ENCODE measurements at places on chromosomes 11 and 22.

GRCh38 chr22:29772170-29772641 lies 5.0 kb downstream of the UQCR10 start:
- DNase-seq: no peak

- DNase-seq: peak; percentile 83
Measured at GRCh38 chr11:67613960-67614715, 7.4 kb downstream of the NDUFV1 start.

DNA sequence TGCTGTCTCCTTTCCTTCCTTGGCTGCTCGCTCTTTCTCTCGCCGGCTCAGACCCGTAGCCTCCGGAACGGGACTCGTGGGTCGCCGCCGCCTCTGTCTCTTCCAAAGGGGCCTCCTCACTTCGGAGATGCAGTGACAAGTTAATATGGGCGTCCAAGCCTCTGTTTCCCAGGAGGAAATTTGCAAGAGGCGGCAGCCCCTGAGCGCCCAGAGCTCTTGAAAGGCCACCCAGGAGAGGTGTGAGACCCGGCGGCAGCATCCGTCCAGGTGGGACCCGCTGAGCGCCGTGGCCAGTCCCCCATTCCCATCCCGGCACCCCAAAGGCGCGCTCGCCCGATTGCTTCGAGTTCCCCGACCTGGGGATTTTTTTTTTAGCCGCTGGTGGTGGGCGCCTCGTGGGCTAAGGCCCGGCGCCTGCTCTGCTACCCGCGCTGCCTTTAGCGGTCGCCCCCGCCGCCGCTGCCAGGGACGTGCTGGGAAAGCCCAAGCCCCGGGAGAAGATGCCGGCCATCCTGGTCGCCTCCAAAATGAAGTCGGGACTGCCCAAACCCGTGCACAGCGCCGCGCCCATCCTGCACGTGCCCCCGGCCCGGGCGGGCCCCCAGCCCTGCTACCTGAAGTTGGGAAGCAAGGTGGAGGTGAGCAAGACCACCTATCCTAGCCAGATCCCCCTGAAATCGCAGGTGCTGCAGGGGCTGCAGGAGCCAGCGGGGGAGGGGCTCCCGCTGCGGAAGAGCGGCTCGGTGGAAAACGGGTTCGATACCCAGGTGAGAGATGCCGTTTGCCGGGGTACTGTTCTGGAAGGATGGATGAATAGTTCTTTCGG lies 772 bp downstream of the NAV2 start:
- DNase-seq: no peak

- DNase-seq: no peak
Measured at GRCh38 chr11:15675683-15676082, 561.0 kb downstream of the INSC start.

DNA sequence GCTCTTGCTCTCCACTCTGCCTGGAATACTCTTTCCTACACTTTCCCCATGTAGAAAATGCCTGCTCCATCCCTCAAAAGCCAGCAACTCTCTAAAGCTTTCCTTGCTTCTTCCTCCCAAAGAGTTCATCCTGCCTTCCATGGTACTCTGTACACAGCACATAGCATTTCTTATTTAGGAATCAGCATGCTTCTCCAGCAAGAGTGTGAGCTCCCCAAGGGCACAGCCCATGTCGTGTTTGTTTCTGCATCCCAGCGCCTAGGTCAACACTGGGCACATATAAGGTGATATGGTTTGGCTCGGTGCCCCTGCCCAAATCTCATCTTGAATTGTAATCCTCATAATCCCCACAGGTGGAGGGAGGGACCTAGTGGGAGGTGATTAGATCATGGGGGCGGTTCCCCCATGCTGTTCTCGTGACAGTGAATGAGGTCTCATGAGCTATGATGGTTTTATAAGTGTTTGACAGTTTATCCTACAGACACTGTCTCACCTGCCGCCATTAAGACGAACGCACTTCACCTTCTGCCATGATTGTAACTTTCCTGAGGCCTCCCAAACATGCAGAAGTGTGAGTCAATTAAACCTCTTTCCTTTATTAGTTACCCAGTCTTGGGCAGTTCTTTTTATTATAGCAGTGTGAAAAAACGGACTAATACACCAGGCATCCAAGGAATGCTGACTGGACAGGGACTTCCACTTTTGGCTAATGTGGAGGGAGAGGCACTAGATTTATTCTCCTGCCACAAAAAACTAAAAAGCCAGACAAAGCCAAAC lies 8.2 kb downstream of the VPS37C start:
- DNase-seq: no peak

GRCh38 chr11:122812638-122813037 lies 25.7 kb upstream of the CRTAM start:
- no peak for DNase-seq

DNA sequence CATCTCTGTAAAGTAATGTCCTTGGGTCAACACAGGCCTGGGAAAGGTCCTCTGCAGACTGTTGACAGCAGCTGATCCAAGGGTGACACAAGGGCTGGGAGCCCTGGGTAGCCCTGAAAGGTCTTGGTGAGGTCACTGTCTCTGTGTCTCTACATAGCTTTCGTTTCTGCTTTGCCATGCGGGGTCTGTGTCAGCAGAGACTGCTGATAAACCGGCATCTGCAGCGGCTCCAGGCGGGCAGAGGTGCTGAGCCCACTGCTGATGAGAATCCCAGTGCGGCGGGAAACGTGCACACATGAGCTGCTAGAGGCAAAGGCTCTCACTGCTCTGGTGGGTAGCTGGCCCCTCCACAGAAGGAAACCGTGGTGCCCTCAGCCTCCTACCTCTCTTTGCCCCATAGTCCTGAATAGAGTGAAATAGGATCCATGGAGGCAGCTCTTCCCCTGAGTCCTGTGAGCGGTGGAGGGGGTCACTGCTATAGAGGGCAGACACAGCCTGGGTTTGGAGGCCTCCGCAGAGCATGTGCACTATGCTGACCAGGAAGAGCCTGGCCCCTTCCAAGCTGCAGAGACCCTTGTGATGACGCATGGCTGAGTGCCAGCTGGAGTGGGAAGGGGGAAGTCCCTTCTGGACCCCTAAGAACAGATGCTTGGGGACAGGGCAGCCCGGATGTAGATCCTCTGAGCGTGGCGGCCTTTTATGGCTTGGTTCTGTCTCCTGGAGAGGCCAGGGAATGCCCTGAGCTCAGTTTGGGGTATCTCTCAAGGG lies 17.8 kb upstream of the ST3GAL4 start:
- no peak for DNase-seq

- no peak for DNase-seq
Measured at GRCh38 chr22:37920126-37920525, 14.0 kb downstream of the MICALL1 start.
